ENCODE measurements at places on chromosomes 7 and 10. TPM values are rescaled to one million over a fixed set of nuclear protein-coding genes. Genes with fewer than 3 reads are reported as not detected.

Gene BCAP29
- total RNA-seq, result 43.9 TPM

Gene TET1
- total RNA-seq, result 0.90 TPM

Gene PRF1
- 0.03 TPM for total RNA-seq

Gene SAMD9L
- total RNA-seq, result 0.49 TPM

Gene EIF4EBP2
- total RNA-seq, result 17.3 TPM

Gene CDHR1
- total RNA-seq, result 0.11 TPM

Gene GIMAP2
- 0.09 TPM for total RNA-seq

Gene UCMA
- total RNA-seq, result not detected

Gene OPN1SW
- not detected for total RNA-seq

Gene ICA1
- total RNA-seq, result 1.5 TPM

Gene CFAP70
- total RNA-seq, result 0.18 TPM

Gene OR9A2
- not detected for total RNA-seq

Gene POLD2
- total RNA-seq, result 150 TPM

Gene GPR15LG
- total RNA-seq, result not detected

Gene NANOS1
- 2.8 TPM for total RNA-seq

Gene PAX4
- not detected for total RNA-seq

Gene WNT2
- not detected for total RNA-seq

Gene C10orf62
- not detected for total RNA-seq

Gene METTL27
- 8.2 TPM for total RNA-seq

Gene PCDH15
- total RNA-seq, result not detected

Gene UPK3BL2
- total RNA-seq, result 1.3 TPM

Gene EVX1
- total RNA-seq, result 0.13 TPM

Gene NEURL1
- total RNA-seq, result 0.75 TPM

Gene PPP1R9A
- 4.0 TPM for total RNA-seq

All from A549 treated with Hydrocortisone at 1 μM for 4 hours (cell line).